Right atrium auricular region (tissue), 2 donors: ENCODE measurements at places on chromosomes 1 and 21. TPM values are rescaled to one million over a fixed set of nuclear protein-coding genes. Genes with fewer than 3 reads are reported as not detected.

Gene SPATA17
- 3.0 TPM for total RNA-seq

Gene GPBP1L1
- total RNA-seq: 106 TPM

Gene CFHR1
- not detected for total RNA-seq

Gene CFAP141
- not detected for total RNA-seq

Gene SH2D1B
- 0.16 TPM for total RNA-seq

Gene KRTAP10-2
- total RNA-seq: not detected

Gene FAM163A
- not detected for total RNA-seq

Gene CYP4A11
- not detected for total RNA-seq

Gene ARHGEF10L
- 49.3 TPM for total RNA-seq

Gene OR2L2
- not detected for total RNA-seq

Gene CHRM3
- total RNA-seq: 2.2 TPM

Gene MEGF6
- total RNA-seq: 32.6 TPM

Gene AADACL3
- total RNA-seq: not detected

Gene CRYAA
- not detected for total RNA-seq

Gene ACBD6
- 29.0 TPM for total RNA-seq

Gene WDR47
- 22.4 TPM for total RNA-seq

Gene RHBDL2
- total RNA-seq: 0.31 TPM

Gene KLF17
- total RNA-seq: not detected

Gene CCDC185
- not detected for total RNA-seq

Gene CHRNB2
- total RNA-seq: not detected

Gene PINK1
- total RNA-seq: 173 TPM

Gene NFASC
- total RNA-seq: 45.9 TPM

Gene OR14K1
- not detected for total RNA-seq

Gene CA6
- not detected for total RNA-seq

Gene OLIG2
- not detected for total RNA-seq
